ENCODE measurements at places on chromosomes 11 and 22.

- DNase-seq, result peak; percentile 89
These were observed 1197.3 kb downstream of the BRD1 start for GRCh38 chr22:48630433-48630754.

DNA sequence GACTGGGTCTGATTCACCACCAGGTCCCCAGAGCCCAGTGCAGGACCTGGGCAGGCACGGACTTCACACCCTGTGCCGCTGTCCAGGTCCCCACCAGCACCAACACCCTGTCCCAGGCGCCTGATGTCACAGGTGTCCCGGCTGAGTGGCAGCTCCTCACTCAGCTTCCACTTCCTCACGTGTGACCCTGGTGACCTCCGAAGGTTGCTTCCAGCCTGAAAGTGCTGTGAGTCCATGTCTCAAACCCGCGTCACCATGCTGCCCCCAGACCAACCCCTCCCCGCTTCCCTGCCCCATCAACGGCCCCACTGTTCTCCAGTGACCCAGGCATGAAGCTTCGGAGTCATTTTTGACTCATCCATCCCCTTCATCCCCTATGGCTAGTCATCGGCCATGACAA lies 25.7 kb upstream of the PICK1 start:
- DNase-seq, result no peak

GRCh38 chr11:126115816-126116331 lies 53.2 kb upstream of the CDON start:
- peak; percentile 87 for DNase-seq

DNA sequence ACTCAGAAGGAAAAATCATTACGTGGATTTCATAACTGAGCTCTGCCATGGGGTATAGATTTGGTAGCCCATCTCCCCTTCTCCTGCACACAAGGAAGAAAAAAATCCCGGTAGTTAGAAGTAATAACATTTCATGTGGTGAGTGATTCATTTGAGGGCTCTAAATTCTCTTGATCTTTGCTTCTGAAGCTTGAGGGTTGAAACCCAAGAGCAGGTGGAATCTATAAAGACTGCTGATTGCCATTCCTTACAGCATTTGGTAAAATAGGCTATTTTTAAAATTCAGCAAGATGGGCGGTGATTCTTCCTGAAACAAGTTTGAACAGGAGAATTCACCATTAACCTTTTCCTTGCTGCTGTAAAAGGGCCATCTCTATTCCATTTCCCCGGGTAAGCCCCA lies 266.1 kb downstream of the CADM1 start:
- no peak for DNase-seq

- peak; percentile 2 for DNase-seq
These were observed 11.6 kb downstream of the TST start for GRCh38 chr22:37007651-37008050.

DNA sequence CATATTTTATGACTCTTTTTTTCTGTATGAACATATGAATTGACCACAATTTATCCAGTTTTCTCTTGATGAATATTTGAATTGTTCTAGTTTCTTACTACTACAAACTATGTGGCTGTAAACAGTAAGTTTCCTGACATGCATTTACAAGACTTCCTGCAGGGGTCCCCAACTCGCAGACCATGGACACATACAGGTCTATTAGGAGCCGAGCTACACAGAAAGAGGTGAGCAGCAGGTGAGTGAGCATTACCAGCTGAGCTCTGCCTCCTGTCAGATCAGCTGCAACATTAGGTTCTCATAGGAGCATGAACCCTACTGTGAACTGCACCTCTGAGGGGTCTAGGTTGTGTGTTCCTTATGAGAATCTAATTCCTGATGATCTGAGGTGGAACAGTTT lies 379.4 kb downstream of the DYNC2H1 start:
- no peak for DNase-seq

- DNase-seq, result no peak
These were observed 136.0 kb upstream of the SORL1-AS1 start for GRCh38 chr11:121588747-121589146.

DNA sequence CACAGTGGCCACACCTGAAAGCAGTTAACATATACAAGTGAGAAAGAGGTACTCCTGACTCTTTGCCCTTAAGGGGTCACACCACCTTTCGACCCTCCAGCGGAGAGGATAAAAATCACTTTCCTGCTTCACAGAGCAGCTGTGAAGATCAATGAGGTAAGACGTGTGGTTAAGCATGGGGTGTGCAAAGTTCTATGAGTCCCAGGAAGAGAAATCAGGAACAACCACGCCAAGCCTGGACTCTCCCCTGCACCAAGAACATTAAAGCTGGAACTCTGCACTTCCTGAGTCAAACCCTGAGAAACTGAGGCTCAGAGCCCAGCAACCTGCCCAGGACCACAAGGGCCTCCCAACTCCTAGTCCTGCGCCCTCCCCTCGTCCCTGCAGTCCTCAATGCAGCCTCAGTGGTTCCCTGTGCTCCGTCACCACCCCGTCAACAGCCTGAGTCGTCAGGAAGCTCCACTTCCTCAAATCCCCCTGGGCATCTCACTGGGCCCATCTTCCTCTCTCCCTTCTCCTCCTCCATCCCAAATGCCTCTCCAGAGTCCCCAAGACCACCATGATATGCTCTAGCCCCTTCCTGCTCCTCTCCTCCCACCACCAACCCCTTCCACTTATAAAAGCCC lies 17.7 kb downstream of the TNKS1BP1 start:
- DNase-seq, result no peak

DNA sequence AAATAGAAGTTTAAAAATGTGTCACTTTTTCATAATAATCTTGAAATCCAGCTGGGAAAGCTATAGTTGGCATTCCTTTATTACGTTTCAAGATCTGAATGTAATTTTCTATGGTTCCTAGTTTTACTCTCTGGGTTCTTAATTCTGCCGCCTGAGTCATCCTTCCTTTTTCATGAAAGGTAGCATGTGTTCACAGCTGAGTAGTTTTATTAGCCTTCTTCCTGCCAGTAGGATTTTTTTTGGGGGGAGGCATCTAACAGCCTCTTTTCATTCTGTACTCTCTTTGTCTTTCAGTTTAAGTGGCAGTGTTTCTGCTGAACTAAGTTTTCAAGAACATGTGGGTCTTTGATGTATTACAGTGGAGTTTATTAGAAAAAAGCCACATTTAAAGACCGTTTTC lies 36.5 kb downstream of the OR2AG2 start:
- no peak for DNase-seq

GRCh38 chr11:125315079-125315740 lies 150.7 kb downstream of the PKNOX2 start:
- DNase-seq, result no peak

DNA sequence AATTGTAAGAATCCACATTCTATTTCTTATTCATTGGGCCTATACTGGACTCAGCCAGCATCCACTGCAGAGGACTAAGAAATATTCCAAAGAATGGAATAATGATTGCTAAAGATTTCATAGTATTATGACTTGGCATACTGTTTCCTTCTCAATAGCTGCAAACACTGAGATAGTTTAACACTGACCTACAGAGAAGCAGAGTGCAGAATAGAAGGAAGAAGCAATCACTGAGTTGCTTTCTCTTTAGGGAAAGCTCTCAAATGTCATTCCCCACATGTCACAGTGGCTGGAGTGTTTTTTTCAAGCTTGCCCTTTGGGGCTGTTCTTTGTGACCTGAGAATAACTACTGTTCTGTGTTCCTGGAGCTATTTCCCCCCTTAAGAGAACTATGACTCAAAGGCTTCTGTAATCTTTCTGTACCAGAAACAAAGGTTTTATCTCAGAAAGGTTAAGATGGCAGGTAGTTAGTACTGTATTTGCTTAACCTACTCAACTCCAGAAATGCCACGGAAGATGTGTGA lies 243.6 kb upstream of the LUZP2 start:
- DNase-seq, result no peak

DNA sequence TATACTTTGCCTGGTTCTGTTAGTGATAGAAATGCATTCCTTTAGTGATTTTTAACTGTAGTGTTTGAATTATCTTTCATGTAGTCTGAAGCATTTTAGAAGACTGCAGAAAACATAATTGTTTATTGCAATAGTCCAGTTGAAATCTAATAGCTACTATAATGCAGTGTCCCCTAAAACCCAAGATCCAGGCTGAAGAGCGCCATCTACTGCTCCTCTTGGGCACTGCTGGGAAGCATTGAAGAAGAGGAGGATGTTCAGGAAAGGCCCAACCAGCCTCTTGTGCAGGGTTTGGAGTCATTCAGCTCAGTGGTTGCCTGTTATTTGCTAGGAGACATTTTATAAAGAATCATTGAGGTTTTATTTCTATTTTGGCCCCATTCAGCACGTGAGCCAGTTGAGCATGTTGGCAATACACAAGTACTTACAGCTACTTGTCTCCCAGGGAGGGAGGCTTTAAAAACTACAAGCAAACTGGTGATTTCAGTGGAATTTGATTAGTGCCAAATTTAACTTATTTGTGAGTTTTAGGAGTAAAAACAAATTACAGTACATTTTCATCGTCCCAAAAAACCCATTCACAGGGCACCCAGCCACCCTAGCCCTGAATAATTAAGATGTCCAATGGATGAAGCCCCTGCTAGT lies 74.9 kb upstream of the HORMAD2 start:
- peak; percentile 3 for DNase-seq

- DNase-seq, result no peak
These were observed 30.2 kb upstream of the CFAP300 start for GRCh38 chr11:102017026-102017425.

GRCh38 chr11:26710489-26710888 lies 11.4 kb downstream of the SLC5A12 start:
- no peak for DNase-seq

GRCh38 chr22:49259839-49260615 lies 567.6 kb downstream of the BRD1 start:
- no peak for DNase-seq

GRCh38 chr22:49505337-49506009 lies 322.2 kb downstream of the BRD1 start:
- DNase-seq, result no peak

DNA sequence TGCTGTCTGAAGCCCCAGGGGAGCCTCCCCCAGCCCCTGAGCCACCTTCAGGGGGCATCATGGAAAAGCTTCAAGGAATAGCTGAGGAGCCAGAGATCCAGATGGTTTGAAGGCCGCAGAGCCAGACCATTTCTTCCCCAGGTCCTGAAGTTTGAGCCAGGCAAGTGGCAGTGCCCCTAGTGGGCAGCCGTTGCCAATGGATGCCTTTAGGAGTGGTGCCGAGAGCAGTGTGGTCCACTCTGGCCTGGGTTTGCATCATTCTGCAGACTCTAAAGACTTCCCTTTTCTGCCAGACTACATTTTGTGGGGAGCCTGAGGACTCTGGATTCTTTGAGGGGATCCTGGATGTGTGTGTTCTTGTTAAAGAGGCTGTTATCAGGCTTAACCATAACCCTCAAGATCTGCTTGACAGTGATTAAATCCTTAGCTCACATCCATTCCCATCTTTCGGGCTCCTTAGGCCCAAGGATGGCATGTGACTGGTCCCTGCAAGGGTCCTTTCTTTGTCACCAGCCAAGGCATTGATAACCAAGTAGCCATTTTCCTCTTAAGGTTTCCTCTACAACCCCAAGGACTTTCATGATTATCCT lies 13.1 kb downstream of the HINFP start:
- DNase-seq, result no peak

DNA sequence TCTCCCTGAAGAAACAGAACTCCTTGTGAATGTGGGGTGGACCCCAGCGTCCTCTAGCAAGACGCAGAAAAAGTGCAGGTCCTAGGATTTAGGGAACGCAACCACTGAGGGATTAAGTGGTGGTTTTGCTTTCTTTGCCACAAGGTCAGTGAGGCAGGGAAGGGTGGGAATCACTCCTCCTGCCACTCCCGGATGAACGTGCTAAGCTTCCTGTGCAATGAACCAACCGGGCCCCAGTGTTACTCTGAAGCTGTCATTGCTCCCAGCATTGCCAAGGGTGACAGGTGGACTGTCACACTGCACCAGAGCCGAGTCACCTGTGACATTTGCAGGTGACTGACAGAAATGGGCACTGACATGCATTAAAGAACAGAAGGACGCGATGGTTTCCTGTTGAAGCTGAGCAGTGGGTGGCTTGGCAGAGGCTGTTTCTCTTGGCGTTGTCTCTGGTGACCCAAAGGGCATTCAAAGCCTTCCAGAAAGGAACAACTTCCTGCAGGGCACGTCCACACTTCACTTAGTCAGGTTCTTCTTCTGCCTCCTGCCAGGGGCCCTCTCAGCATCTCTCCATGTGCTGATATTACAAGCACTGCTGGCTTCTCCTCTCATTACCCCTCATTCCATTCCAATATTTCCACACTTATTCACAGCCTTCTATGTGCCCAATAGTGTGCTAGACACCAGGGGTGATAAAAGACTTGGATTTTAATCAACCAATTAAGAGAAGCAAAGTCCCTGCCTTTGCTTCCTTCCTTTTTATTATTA lies 9.7 kb downstream of the KIRREL3 start:
- DNase-seq, result no peak

DNA sequence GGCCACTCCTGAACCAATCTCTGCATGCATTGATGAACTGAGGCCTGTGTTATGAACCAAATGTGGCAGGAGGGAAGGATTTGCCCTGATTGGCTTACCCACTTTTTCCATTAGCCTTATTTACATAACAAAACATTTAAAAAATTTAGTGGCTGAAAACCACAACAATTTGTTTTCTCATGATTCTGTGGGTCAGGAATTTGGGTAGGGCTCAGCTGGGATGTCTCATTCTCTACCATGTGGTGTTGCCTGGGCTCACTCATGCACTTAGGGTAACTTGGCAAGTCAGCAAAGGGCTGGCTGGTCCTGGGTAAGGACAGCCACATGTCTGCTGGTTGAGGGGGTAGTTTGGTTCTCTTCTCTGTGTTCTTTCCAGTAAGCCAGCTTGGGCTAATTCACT lies 35.1 kb upstream of the CYP2R1 start:
- no peak for DNase-seq
